ENCODE measurements at places on chromosomes 1 and 21.

DNA sequence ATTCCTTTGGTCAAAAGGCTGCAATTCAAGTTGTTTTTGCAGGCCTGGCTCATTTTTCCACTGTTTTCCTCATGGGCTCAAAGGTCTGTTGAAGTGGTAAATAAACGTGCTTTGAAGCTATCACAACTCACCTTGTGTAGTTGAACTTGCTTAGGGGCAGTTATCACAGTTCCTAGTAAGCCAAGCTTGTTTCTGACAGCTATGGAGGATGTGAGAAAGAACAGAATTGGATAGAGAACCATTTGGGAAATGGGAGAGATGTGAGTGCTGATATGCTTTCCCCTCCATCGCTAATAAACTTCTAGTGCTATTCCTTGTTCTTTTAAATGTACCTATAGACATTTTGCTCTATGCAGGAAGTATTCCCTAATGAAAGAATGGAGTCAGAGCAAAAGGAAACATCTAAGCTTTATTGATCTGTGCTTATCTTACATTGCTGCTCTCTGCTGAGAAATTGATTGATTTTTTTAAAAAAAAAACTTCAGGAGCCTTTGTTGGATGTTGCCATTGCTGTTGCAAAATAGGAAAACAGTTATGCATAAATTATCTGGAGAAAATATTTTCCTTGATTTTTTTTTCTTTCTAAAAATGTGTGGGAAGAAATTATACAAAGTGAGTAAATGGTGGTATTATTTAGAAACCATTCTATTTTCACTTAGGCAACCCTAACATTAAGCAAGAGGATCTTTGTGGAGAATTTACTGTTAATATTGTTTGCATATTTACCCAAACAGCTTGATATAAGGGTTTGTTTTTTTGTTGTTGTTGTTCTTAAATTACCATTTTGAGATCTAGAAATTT is 118.2 kb downstream of the MAGI3 start:
- no peak for DNase-seq

GRCh38 chr1:25186161-25187007 is 45.9 kb downstream of the SYF2 start:
- DNase-seq = no peak

- no peak for DNase-seq
Measured at GRCh38 chr1:201606096-201606495, 67.2 kb downstream of the NAV1 start.

- DNase-seq = no peak
Measured at GRCh38 chr1:4585216-4585615, 69.2 kb upstream of the AJAP1 start.

- no peak for DNase-seq
Measured at GRCh38 chr1:21051177-21051825, 125.4 kb downstream of the EIF4G3 start.

- no peak for DNase-seq
Measured at GRCh38 chr1:37157634-37158033, 123.3 kb upstream of the GRIK3 start.

DNA sequence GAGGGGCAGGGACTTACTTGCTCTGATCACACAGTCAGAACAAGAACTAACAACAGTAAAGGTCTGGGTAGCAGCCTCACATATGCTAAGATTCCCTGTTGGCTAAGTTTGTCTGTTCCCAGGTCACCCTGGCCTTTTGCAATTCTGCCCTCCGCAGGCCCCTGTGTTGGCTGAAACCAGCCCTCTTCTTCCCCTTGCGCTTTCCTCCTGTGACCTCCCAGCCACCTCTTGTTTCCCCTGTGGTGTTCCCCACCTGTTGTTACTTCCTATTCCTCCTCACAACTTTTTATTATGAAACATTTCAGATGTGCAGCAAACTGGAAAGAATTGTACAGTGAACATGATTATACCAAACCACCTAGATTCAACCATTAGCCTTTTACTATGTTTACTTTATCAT is 23.4 kb downstream of the MAPKAPK2 start:
- DNase-seq = no peak

- DNase-seq = no peak
Measured at GRCh38 chr1:19035377-19036040, 79.0 kb upstream of the IFFO2 start.

DNA sequence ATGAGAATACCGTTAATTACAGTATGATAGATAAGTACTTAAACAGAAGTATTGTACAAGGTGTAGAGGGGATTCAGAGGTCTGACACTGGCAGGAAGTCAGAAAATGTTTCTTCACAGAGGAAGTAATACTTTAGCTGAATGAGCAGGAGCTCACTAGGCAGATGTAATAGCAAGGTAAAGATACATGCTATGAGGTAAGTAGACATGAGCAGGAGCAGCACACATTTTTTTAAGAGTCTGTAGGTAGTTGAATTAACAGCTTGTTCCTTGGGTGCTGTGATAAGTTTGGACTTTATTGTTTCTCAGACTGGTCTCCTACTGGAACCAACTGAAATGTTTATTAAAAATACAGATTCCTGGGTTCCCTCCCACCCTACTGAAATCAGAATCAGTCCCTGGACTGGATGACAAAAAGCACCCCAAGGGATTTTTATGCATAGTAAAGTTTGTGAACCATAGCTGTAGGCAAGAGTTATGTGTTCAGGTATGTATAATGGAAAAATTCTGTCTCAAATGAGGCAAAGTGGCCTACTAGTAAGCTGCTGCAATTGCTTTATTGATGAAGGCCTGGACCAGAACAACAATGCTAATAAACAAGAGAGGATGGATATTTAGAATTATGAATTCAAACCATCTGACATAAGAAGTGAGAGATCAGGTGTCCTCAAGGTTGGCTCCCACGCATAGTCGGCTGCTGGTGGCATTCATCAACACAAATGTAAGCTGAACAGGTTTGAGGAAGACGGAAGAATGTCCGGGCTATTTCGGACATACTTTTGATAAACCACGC is 902 bp downstream of the AP4B1 start:
- DNase-seq = peak; percentile 15

GRCh38 chr1:201098992-201099677 is 13.1 kb downstream of the CACNA1S start:
- no peak for DNase-seq

DNA sequence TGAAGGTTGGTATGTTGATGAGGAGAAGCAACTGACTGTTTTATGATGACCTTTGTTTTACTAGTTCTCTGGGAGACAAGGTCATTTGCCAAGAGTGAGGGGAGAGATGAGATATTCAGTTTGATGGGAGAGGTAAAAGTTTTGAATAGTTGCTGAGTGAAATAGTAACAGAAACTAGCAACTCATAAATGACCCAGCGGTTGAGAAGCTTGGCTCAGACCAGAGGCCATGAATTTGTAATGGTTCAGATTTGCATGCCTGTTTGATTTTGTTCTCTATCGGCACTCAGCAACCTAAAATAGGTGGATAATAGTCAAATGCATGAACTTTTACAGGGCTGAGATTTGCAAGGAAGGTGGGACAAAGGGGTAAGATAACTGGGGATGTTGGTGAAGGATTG is 6.6 kb downstream of the CCDC30 start:
- DNase-seq = no peak

- DNase-seq = no peak
Measured at GRCh38 chr1:43858324-43858723, 75.3 kb upstream of the ARTN start.

DNA sequence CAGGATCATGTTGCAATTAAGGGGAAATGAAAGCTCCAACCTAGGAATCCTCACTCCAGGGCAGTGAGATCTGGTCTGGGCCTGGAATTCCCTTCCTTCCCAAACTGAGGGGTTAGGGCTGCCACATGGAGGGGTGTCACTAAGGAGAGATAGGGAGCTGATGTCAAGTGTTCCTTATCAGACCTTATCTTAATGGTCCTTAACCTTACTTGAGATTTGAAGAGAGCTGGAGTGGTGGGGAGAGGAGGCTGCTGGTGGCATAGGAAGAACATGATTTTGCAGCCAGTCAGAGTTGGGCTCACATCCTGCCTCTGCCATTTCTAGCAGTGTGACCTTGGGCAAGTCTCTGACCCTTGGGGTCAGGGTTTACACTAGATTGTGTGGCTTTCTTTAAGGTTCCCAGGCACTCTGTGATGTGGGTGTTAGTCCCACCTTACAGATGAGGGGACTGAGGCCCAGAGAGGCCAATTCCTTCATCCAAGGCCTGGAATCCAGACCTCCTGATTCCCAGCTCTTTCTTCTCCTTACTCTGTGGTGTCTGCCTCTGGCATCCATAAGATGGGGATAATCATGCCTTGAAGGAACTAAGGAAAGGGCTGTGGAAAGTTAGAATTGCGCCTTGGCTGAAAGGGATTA is 56.3 kb upstream of the SYNC start:
- no peak for DNase-seq

DNA sequence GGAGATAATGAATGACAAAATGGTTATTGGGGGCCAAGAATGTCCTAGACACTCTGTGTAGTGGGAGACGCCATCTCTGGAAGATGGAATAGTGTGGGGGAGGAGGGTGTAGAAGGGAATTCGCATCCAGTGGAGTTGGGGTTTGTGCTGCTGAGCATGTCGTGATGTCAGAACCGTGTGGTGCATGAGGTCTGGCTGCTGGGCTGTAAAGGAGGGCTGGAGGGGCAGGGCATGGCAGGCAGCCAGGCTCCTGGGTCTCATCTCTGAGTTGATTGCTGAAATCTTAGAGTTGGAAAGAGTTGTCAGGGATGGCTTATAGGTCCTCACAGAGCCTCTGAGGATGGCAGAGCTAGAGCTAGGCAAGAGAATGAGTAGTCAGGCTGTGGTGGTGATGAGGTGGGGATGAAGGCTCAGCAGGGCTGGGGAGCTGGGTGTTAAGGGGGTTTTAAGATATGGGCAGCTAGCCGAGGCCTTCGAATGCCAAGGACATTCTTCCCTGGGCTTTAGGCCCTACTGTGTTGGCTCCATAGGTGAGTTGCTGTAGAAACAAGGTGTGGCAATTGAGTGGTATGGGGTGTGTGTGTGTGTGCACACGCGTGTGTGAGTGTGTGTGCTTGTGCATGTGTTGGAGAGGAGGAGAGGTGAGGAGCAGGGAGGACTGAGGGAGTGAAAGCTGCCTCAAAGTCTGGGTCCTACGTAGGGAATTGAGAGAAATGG is 1.9 kb downstream of the PPFIA4 start:
- no peak for DNase-seq

DNA sequence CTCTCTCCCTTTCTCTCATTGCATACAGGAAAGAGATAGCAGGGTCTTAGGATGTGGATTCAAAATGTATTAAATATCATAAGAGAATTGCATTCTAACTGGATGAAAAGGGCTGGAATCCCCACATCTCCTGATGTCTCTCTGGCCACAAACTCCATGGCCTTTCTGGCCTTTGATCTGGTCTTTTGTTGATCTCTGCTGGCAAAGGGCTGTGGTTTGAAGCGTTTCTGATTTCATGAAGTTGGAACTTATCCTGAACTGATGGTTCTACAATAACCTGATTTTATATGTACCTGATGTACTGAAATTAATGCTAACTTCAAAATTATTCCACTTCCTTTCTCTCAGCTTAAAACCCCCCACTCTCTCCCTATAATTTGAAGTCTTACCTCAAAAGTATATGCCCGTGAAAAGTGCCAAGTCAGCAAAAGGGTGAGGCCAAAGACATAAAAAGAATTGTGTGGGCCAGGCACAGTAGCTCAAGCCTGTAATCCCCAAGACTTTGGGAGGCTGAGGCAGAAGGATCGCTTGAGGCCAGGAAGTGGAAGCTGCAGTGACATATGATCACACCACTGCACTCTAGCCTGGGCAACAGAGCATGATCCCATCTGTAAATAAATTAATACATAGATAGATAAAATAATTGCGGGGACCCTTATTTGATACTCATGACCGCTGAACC is 6.4 kb upstream of the KIF14 start:
- DNase-seq = no peak

- no peak for DNase-seq
Measured at GRCh38 chr1:170164103-170164763, 18.5 kb downstream of the NTMT2 start.

- no peak for DNase-seq
Measured at GRCh38 chr1:38454236-38454635, 405.3 kb downstream of the RRAGC start.

GRCh38 chr1:95034506-95034905 is 38.2 kb downstream of the ALG14 start:
- no peak for DNase-seq

GRCh38 chr1:53942127-53942957 is 3.2 kb downstream of the IFT25 start:
- DNase-seq = no peak

- DNase-seq = no peak
Measured at GRCh38 chr1:201316556-201316955, 33.2 kb downstream of the PKP1 start.
